Activated CD4-positive, alpha-beta T cell treated with anti-CD3 and anti-CD28 coated beads, Interleukin-2, amount 50 U/mL, for 1 hour (primary cell): ENCODE measurements at places on chromosomes 1 and 21.

- DNase-seq, result no peak
These were observed 18.3 kb downstream of the NGF start for GRCh38 chr1:115319706-115320105.

- no peak for DNase-seq
These were observed 607.9 kb downstream of the PTPRC start for GRCh38 chr1:199246716-199247115.

GRCh38 chr1:68143633-68144032, 88.7 kb downstream of the WLS start:
- no peak for DNase-seq

DNA sequence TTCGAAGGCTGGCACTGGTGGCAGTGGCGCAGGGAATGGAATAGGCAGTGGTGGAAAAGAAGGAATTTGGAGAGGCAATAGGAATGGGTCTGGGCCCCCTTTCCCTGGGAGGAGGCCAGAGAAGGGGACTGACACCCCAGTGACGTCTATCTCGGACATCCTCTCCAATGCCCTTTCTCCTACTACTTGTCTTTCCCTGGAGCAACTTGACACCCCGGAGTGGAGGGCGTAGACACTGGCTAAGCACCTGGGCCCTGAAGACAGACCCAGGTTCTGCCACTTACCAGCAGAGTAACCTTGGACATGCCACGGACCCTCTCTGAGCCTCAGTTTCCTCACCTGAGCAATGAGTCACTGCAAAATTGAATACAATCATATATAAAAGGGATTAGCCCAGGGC, 86.8 kb downstream of the CAMK2N1 start:
- DNase-seq, result no peak

DNA sequence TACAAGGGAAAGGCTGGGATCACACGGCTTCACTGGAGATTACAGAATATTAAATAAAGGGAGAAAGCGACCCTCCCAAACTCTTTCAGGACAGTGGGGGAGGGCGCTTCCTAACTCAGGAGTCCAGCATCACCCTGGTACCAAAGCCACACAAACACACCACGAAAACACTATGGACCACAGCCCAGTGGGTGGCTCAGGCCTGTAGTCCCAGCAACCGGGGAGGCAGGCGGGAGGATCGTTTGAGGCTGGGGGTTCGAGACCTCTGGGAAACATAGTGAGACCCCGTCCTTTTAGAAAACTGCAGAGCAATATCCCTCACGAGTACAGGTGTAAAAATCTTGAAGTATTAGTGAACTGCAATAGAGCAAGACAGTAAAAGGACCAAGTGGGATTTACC, 16.0 kb downstream of the TRIM11 start:
- no peak for DNase-seq

- DNase-seq, result no peak
These were observed 25.2 kb downstream of the COL6A1 start for GRCh38 chr21:46006547-46007491.

DNA sequence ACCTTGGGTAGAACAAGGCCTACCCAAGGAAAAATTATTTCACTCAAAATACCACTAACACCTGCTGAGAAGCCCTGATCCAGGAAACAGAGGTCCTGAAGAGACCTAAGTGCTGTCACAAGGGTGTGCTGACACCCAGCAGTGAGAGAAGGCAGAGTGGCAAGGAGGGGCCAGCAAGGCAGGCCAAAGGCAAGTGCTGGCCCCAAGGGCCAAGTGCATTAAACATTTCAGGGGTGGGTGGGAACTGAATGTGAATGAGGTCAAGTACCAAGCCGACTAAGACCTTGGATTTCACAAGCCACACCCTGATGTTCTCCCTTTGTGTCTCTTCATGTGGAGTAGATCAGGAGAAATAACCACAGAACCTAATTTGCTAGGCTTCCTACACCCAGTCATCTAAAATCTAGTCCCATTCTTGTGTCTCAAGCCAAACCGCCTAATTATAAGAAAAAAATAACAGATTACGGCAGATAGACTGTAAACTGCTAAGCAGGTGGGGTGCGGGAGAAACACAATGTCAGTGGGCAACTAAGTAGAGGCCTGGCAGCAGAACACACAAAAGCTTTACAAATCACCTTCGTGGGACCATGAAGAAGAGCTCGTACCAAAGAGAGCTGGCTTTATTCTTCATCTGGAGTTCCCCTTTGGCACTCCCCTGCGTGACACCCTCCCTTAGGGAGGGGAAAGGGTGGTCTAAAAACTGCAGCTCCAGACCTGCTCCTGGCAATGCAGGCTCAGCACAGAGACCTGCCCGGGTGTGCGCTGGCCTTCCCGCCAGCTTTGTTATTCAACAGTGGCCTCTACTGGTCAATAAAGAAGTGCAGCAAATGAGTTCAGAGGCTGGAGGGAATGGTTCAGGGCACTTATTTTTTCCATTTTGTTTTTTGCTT, 8.7 kb downstream of the UBE2G2 start:
- peak; percentile 46 for DNase-seq

DNA sequence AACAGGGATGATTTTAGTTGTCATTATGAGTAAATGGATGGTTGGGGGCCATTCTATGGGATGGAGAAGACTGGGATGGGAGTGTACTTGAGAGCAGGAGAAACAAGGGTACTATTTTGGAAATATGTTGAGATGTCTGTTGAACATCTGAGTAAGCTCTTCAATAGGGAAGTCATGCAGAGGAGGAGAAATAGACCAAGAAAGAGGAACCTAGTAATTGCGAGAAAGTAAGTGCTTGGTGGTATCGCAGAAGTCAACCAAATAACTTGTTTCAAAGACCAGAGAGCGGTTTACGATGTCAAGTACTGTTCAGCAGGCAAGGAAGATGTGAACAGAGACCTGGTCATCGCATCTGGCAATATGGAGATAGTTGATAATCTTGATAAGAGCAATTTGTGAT, 22.4 kb upstream of the CHRM3 start:
- no peak for DNase-seq

GRCh38 chr1:18010408-18010807, 97.2 kb upstream of the IGSF21 start:
- no peak for DNase-seq

- DNase-seq, result no peak
These were observed 157.9 kb upstream of the NBPF11 start for GRCh38 chr1:148309940-148310500.

- DNase-seq, result no peak
These were observed at the start of gene MTMR11 for GRCh38 chr1:149936170-149936991. Gene MTMR11, minus strand, starts transcription at chr1:149936879. Its CDS starts 232 bp downstream, at chr1:149936647.

- DNase-seq, result no peak
These were observed 20.4 kb upstream of the RCAN1 start for GRCh38 chr21:34635307-34635706.

GRCh38 chr1:229922249-229922648, 144.8 kb upstream of the GALNT2 start:
- no peak for DNase-seq

- DNase-seq, result peak; percentile 35
These were observed 12.2 kb downstream of the TXNIP start for GRCh38 chr1:145983960-145984830.

DNA sequence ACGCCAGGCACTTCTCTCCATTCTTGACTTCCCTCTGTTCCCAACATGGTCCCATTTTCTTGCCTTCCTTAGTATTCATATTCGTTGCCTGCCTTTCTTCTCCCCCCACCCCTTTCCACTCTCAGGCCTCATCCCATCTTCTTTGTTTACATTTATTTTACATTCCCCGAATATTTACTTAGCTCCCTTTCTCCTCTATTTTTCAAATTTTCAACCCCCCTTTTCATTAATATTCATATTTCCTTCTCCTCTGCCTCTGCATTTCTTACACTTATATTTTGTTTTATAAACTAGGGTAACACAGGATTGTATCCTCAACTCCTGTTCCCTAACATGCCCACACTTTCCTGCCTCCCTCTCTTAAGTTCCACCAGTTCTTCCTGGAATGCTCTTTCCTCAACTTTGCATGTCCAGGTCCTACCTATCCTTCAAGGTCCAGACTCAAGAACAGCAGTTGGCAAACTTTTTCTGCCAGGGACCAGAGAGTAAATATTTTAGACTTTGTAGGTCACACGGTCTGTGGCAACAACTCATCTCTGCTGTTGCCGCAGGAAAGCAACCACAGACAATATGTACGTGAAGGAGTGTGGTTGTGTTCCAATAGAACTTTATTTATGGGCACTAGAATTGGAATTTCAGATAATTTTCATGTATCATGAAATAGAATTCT, 29.8 kb upstream of the A3GALT2 start:
- no peak for DNase-seq
